ENCODE measurements at places on chromosomes 12 and 14. TPM values are rescaled to one million over a fixed set of nuclear protein-coding genes. Genes with fewer than 3 reads are reported as not detected.

The SERPINA12 gene
- not detected for total RNA-seq

DNA sequence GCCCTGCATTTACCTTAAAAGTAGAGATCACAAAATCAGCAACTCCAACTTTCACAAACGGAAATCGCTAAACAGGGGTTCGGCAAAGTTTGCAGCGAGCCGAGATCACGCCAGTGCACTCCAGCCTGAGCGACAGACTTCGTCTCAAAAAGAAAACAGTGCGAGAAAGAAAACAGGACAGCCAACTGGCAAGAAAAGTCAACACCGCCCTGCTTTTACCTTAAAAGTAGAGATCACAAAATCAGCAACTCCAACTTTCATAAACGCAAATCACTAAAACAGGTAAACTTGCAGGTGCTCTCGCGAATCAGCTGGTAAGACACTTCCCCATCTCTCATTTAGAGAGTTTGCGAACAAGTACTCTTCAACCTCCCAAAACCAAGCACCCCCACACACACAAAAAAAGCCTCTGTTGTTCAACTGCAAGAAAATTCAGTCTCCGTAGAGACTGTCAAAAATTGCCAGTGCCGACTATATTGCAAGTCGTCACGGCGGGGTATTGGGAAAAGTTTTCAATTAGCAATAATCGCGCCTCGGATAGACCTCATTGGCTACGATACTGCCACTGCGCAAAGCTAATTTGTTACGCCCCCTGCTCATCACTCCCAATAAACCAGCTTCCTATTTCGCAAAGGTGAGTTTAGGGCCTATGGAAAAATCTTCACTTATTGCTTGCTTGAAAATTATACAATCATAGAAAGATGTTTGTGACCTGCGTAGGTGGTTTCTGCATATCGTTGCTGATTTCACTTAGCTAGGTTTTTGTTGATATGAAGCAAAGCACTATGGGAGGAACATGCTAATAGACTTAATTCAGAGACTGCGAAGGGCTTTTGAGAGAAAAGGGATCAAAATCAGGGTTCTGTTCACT lies at the start of gene RNU4-1:
Gene RNU4-1, minus strand, starts transcription at position 577 of the 871 bp plus-strand sequence.
- peak; percentile 62 for ATAC-seq
- no peak within 1 kb of the TSS for H3K27ac ChIP-seq
- no peaks in the 10 kb centered on the region for H3K27me3 ChIP-seq
- no peak within 1 kb of the TSS for H3K4me3 ChIP-seq

- peaks cover 4% of the 10 kb centered on the region for H3K27me3 ChIP-seq
- peak overlapping the region; percentile 9 for H3K4me3 ChIP-seq
- H3K4me1 ChIP-seq, result peaks cover 5% of the 10 kb centered on the region
Measured at GRCh38 chr12:27220055-27220987, 23.8 kb upstream of the STK38L start.

GRCh38 chr14:90677484-90678050 lies 138.7 kb downstream of the TTC7B start:
- H3K36me3 ChIP-seq, result no peaks in the 10 kb centered on the region
- peak overlapping the region; percentile 80 for H3K27ac ChIP-seq
- no peaks in the 10 kb centered on the region for H3K27me3 ChIP-seq
- ATAC-seq, result peak; percentile 88

DNA sequence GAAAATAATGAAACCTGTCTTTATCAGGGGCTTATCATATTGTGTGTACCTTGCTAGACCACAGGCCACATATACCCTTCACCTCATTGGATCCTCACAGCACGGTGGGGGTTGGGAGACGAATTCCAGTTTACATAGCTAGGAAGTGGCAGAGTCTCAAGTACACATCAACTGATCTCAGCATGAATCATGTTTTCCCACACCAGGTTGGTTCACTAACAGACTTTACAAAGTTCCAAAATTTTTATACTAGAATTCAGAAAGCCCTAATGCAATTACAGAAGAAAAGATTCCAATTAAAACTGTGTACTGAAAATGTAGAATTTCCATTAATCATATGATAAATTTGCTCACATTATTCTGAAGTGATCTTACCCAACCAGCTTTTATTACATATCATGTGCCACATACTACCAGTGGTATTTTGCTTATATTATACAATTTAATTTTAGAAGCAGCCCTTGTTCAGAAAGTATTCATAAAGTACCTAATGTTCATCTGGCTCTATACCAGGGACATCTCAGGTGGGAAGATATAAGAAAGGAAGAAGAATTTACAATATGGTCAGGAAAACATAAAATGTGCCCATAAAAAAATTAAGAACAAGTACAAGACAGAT lies 196.2 kb downstream of the ITPR2 start:
- peak overlapping the region; percentile 41 for H3K27ac ChIP-seq
- peaks cover 10% of the 10 kb centered on the region for H3K36me3 ChIP-seq
- no peak for ATAC-seq
- H3K27me3 ChIP-seq, result no peaks in the 10 kb centered on the region

DNA sequence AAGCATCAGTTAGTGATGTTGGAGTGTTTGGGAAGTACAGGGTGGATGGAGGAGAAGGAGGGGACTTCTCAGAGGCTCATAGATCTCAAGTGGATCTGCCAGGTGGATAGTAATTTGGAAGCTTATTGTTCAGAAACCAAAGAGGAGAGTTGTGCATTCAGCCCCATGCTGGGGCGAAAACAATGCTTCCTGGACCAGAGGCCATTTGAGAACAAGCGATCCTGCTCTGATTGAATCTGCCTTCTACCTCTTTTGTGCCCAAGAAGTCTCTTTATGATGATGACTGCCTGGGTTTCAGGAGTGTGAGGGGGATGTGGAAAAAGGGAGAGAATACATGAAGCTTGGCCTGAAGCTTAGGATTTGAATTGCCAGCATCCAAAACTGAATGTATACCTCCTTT lies 110.8 kb upstream of the SRRM4 start:
- H3K4me3 ChIP-seq, result no peak overlapping the region
- H3K27ac ChIP-seq, result no peak overlapping the region
- no peak for ATAC-seq
- no peaks in the 10 kb centered on the region for H3K36me3 ChIP-seq
- no peaks in the 10 kb centered on the region for H3K4me1 ChIP-seq
- peaks cover 4% of the 10 kb centered on the region for H3K27me3 ChIP-seq

- H3K27ac ChIP-seq, result no peak overlapping the region
- H3K4me3 ChIP-seq, result no peak overlapping the region
- H3K4me1 ChIP-seq, result no peaks in the 10 kb centered on the region
- no peaks in the 10 kb centered on the region for H3K27me3 ChIP-seq
- no peak for ATAC-seq
Measured at GRCh38 chr12:76006028-76006925, 25.3 kb downstream of the PHLDA1 start.

GRCh38 chr12:64451687-64452558 lies at the start of gene TBK1:
Gene TBK1, plus strand, starts transcription at chr12:64452120. Its CDS starts 3,751 bp downstream, at chr12:64455871.
- H3K36me3 ChIP-seq, result peaks cover 51% of the 10 kb centered on the region
- H3K4me1 ChIP-seq, result peaks cover 26% of the 10 kb centered on the region
- H3K27me3 ChIP-seq, result no peaks in the 10 kb centered on the region
- peak within 1 kb of the TSS; percentile 91 for H3K4me3 ChIP-seq

GRCh38 chr14:73879027-73879426 lies 7.6 kb upstream of the ZNF410 start:
- no peak overlapping the region for H3K27ac ChIP-seq
- H3K4me1 ChIP-seq, result no peaks in the 10 kb centered on the region
- no peaks in the 10 kb centered on the region for H3K27me3 ChIP-seq
- H3K36me3 ChIP-seq, result no peaks in the 10 kb centered on the region

GRCh38 chr12:102874819-102875218 lies 42.2 kb downstream of the PAH start:
- H3K36me3 ChIP-seq, result no peaks in the 10 kb centered on the region
- no peaks in the 10 kb centered on the region for H3K4me1 ChIP-seq
- no peak for ATAC-seq
- peaks cover 8% of the 10 kb centered on the region for H3K27me3 ChIP-seq
- H3K27ac ChIP-seq, result no peak overlapping the region
